ENCODE measurements at places on chromosomes 2 and 18.

GRCh38 chr2:172970660-172971059, 105.0 kb upstream of the MAP3K20 start:
- no peak for DNase-seq

DNA sequence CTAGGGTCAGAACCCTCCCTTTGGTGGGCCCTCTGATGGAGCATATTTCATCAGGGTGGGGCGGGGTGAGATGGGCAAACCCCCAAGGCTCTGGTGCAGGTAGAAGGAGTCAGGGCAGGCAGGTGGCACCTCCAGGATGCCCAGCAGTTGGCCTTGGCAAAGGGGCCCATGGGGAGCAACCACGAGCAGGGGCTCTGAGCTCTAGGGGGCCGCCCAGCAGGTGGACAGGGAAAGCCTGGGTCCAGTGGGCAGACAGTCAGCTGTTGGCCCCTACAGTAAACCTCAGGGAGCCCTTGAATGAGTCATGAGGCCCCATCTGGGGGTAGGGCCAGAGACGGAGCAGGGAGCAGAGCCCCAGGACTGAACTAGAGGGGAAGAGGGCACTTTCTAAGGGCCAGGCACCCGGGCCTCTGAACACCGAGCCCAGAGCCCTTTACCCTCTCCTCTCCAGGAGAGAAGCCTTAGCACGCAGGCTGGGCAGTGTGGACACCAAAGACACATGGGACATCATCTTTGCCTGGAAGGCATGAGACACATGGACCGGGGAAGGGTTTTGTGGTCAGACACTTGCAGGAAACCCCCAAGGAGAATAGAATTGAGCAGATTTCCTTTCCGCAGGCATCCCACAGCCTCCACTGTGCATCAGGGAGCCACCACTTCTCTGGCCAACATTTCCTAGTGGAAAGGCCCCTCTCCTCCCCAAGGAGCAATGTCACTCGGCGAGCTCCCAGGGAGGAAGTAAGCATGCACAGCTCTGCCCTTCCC, 257.3 kb downstream of the GLI2 start:
- no peak for DNase-seq

DNA sequence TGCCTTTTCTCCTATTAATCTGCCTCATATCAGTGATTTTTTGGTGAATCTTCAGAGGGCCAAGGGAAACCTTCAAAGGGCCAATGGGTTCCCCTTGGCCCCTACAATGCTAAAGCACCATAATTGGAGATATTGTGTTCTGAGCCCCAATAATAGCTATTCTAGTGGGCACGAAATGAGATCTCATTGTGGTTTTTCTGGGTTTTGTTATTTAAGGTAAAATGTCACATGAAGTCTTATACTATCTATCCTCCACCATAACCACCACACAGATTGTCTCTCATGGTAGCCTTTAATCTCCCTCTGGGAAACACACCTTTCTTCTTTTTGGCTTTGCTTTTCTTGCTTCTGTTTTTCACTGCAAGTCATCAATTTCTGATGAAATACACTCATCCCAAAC, 152.8 kb downstream of the B3GNT2 start:
- no peak for DNase-seq

DNA sequence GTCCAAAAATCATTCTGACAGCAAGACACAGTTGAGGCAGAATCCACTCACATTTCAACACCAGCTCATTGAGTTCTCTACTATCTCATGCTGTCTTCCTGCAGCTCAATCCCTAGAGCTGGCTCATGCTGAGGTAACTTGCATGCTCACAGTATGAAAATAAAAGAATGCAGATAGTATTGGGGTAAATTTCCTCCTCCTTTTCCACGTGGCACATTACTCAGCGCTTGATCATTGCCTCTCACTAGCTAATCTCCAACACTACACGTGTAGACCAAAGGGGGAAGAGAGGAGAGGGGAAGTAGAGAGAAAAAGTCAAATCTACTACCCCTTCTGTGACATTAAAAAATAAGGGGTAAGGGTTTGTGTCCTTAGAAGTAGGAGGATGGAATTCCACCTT, 300.6 kb downstream of the AFF3 start:
- no peak for DNase-seq

DNA sequence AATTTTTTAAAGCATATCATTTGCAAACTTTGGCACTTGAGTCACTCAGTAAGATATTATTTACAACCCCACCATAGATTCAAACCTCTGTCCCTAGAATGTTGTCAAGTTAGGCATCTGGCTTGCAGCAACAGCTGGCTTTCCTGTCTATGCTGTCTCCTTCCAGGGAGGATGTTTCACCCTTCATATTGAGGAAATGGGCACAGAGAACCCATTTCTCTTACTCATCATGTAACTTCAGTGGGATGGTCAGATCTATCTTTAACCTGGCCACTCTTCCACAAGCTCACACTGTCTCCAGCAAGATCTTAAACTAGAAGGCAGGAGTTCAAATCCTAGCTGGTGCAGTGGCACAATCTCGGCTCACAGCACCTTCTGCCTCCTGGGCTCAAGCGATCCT, 15.8 kb downstream of the LCT start:
- no peak for DNase-seq

- no peak for DNase-seq
Observed at GRCh38 chr2:55159037-55159651, 72.9 kb downstream of the CLHC1 start.

GRCh38 chr2:200506679-200507078, 3.2 kb downstream of the KCTD18 start:
- no peak for DNase-seq

- DNase-seq, result no peak
Observed at GRCh38 chr18:42176599-42176998, 221.6 kb downstream of the PIK3C3 start.

DNA sequence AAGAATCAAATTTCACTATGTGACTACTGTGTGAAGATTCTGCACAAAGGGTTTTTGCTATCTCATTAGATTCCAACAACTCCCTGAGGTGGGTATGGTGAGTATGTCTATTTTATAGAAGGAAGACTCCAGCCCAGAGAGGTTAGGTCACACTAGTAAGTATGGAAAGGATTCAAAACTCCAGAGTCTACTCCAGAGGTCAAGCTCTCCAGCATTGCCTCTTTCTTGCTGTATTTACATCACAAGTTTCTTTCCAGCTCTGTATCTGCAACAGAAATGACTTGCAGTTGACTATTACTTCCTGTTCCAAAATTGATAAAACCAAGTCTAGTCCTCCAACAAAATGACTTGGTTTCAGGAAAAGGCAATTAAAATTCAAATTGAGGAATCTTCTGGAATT, 2.1 kb downstream of the COL4A4 start:
- DNase-seq, result no peak

GRCh38 chr2:174024524-174025270, 59.5 kb upstream of the SP3 start:
- DNase-seq, result peak; percentile 47

DNA sequence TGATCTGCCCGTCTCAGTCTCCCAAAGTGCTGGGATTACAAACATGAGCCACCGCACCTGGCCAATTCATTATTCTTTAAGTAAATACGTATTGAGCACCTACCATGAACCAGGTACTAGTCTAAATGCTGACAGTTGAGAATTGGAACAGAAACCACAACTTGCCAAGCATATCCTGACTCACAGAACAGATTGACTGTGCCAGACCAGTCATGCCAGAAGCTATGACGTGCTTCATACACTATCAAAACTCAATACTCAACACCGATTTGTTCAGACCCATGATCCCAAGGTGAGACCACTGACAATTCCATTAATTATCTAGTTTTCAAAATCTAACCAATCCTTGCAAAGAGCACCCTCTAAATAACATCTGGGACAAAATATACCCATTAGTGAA, 148.6 kb downstream of the B3GNT2 start:
- DNase-seq, result no peak

DNA sequence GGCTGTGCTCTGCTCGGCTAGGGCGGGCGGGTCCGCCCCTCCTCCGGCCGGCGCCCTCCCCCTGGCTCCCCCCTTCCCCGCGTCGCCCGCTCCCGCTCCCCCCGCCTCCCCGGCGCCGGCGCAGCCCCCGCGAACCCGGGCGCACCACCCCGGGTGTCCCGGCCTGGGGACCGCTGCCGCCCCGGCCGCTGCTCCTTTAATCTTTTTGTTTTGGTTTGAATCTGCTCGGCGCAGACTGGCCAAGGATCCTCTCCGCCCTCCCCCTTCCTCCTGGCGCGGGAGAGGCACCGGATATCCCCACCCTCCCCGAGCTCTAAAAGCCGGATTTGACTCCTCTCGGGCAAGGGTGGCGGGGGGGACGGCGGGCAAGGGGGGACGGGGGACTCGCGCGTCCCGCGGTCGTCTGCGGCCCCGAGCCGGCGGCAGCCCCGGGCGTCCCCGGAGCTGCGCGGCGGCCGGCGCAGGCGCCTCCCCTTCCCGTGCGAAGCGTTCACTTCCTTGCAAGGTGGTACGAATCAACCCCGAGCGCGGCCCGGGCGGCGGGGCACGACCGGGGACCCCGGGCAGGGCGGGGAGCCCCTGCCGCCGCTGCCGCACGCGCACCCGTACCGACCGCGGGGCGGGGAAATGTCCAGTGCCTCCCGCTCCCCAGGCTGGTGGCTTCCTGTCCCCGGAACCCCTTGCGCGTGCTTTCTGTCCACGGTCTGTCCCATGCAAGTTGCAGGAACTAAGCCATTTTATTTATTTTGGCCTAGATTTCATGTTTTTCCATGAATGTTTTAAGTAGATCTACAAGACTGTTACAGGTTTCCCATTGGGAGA, at the start of gene PTGR3:
Gene PTGR3, minus strand, starts transcription at position 11 of the 822 bp plus-strand sequence. CDS start 81 bp downstream, outside the sequence.
- peak; percentile 92 for DNase-seq

- peak; percentile 60 for DNase-seq
Observed at GRCh38 chr18:8959551-8960135, 142.9 kb upstream of the NDUFV2 start.

DNA sequence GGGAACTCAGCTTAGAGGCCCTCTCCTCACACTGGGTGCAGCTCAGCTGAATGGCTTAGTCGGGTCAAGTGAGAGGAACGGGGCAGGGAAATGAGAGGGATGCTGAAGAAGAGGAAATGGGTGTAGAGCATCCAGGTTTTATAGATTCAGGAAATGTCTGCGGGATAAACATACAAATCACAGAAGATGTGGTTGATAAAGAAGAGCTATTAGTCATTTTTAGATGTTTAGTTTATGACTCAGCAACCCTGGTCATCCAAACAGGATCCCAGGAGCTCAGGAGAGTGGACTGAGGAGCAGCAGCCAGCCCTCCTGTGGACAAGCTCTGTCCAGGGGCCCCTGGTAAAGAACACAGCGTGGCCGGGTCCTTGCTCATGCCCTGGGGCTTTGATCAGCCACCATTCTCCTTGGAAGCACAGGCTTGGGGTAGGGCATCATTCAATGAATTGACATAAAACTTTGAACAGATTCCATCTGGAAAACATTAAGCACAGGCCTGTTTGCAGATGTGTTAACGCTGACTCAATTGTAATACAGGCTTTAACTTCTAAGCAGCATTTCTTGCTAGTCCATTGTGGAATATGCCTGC, 83.0 kb downstream of the NPAS2 start:
- DNase-seq, result no peak

DNA sequence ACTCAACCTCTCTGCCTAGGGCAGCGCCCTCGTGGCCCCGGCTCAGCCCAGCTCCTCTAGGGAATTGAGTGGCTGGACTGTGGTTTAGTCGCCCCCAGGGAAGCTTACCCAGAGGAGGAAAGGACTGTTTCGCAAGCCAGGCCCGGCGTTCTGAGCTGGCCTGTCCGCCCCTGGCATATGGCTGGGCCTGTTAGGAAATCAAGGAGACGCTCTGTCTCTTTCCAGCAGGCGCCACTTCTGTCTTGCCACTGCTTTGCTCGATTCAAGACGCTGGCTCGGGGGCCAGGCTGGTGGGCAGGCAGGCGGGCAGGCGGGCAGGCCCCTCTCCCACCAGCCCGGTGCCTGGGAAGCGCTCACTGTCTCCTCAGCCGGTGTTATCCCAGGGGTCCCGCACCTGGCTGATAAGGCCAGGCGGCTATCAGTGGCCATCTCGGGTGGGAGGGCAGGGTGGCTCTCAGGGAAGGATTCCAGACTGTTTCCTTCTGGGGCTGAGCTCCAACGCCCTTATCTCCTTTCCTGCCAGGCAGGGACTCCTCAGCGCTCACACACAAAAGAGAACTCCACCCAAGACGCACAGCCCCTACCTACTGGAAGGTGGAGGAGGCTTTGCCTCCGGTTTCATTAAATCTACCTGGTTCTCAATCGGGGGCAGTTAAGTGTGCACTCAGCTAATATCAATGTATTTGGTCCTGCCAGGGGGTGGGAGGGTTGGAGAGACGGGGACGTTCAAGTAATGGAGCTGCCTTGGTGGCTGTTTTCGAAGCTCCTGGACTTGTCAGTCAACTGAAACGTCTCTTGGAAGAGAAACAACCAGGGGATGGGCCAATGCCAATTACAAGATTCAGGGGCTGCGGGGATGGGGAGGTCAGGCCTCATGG, 109.1 kb downstream of the SMAD7 start:
- DNase-seq, result no peak

DNA sequence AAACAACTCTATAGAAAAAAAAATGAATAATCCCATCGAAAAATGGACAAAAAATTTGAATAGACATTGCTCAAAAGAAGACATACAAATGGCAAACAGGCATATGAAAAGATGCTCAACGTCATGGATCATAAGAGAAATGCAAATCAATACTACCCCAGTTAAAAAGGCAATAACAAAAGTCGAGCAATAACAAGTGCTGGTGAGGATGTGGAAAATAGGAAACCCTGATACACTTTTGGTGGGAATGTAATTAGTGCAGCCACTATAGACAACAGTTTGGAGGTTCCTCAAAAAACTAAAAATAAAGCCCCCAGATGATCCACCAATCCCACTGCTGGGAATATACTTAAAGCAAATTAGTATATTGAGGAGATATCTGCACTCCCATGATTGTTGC, 701.5 kb downstream of the NUP35 start:
- DNase-seq, result no peak

GRCh38 chr2:105732101-105732500, 12.6 kb upstream of the NCK2 start:
- no peak for DNase-seq

- DNase-seq, result peak; percentile 64
Observed at GRCh38 chr18:78637442-78638402, 341.9 kb upstream of the SALL3 start.

GRCh38 chr2:138649571-138649970, 130.6 kb downstream of the NXPH2 start:
- DNase-seq, result no peak

DNA sequence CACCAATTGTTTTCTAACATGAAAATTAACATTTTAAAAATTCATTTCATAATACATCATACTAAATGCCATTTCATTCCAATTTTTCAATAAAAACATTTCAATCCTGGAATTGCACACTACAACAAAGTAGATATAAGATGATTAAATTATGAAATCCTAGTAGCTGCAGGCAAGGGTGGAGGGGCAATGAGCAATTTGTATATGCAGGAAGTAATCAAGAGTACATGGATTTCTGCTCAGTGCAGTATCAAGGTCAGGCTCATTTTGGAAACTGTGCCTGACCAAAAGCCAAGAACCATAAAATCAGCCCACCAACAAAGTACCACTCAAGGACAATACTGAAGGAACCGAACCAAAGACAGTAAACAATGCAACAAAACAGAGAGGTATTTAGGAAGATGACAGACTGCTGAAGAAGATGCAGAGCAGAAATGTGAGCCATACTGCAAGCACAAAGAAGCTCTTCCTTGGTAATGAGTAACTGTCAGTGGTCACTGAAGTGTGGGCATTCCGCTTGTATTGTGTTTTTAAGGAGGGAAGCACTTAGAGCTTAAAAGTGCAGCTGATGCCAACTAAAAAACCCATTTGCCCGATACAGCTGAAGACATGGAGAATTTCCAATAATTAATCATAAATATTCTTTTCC, 34.5 kb upstream of the DSEL start:
- no peak for DNase-seq

GRCh38 chr2:102704531-102704930, 57.3 kb upstream of the TMEM182 start:
- no peak for DNase-seq

- no peak for DNase-seq
Observed at GRCh38 chr2:3667151-3667631, 9.2 kb downstream of the ALLC start.

Data from H7 (cell line).